MCF 10A (cell line): ENCODE measurements at places on chromosomes 7 and 10.

DNA sequence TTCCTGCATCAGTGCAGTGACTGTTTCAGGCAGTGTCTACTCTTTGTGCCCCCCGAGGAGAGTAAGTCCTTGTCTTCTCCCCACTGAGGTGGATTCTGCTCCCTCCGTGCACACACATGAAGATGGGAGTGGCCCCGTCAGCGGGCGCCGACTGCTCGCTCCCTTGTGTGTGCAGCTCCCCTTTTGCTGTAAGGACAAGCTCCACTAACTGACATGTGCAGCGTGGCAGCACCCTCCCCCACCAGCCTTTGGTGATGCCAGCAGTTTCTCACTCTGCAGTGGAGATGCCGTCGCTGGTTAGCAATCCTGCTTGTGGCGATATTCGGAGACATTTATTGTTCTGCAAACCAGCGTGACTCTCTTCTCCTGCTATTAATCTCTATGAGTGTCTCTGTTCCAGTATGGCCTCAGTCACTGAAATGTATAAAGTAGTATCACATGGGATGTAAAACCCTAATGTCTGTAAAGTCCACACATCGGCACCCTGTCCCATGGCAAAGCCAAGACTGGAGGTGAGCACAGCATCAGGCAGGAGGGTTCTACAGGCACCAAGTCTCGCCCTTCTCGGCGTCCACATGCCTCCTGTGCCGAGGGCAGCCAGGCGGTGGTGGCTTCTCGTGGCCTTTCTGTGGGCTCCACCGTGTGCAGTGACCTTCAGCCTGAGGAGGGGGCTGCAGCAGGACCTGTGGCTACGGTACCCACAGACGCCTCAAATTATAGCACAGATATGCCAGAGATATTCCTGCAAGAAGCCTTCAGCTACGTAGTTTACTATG lies 202.7 kb downstream of the EBF3 start:
- DNase-seq, result no peak

- no peak for DNase-seq
Measured at GRCh38 chr10:130020651-130021382, 56.7 kb upstream of the EBF3 start.

DNA sequence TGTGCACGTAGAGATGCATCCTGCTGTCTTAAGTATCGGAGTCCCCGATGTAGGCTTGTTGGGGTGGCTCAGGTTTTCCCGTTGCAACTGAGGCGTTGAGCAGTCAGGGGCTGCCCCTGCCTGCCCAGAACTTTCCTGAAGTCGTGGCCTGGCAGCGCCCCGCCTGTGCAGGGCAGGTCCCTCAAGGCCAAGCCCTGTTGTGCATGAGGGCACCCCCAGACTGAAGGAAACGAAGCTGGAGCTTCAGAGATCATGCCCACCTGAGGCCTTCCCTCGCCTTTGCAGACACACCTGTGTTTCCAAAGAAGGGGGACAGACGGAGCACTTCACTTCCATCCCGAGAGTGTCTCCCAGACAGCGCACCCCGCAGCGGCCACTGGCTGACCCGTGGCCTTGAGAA lies 121.1 kb downstream of the NKX6-2 start:
- DNase-seq, result no peak

GRCh38 chr10:1551636-1552338 lies 185.5 kb downstream of the ADARB2 start:
- no peak for DNase-seq

DNA sequence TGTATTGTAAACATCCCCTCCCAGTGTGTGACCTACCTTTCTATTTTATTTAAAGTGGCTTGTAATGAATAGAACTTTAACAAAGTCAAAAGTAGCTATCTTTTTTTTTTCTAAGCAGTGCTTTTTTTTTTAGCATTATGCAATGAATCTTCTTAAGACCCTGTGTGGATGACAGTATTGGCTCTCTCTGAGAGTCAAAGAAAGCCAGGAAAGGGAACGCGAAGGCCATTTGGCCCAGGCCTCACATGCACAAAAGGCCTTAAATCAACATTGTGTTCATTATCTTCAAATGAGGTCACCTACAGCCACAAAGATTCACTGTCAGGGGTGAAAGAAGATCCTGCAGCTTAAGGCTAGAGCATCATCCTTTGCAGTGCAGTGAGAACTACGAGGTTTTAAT lies 721.5 kb downstream of the GRID1 start:
- no peak for DNase-seq

DNA sequence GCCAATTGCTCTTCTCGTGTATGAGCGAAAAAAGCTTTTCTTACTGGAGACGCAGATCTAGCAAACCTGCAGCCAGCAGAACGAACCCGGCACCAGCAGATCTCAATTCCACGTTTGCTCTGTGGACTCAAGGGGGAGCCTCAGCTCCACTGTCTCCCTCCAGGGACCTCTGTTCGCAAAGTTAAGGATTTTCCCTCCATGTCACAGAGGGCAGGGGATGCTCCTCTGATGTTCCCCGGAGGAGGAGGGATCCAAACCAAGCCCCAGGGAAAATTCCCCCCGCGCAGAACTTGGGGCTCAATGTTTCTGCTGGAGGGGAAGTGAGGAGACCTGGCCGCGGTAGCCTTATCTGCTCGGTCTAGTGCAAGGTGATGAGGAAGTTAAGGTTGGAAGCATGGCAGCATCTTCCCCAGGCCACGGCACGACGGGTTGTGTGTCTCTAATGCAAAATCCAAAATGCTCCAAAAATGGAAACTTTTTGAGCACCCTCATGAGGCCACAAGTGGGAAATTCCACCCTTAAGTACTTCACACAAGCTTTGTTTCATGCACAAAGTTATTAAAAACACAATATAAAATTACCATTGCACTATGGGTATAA lies 9.0 kb downstream of the IQCE start:
- DNase-seq, result peak; percentile 6
